H1 (cell line): ENCODE measurements at places on chromosomes 12 and 14. TPM values are rescaled to one million over a fixed set of nuclear protein-coding genes. Genes with fewer than 3 reads are reported as not detected.

The RNASE7 gene
- polyA plus RNA-seq = not detected in 2 replicates

The GPR162 gene
- polyA plus RNA-seq = 7.3 and 9.5 TPM in 2 replicates

The RABGGTA gene
- 49.8 and 65.1 TPM in 2 replicates for polyA plus RNA-seq

The GLIPR1L1 gene
- 0.60 and 1.2 TPM in 2 replicates for polyA plus RNA-seq

The AQP5 gene
- polyA plus RNA-seq = 3.2 and 5.2 TPM in 2 replicates

GRCh38 chr12:63816031-63816430 lies 28.5 kb upstream of the SRGAP1 start:
- H3K27ac ChIP-seq = no peak overlapping the region
- DNase-seq = no peak
- no peaks in the 10 kb centered on the region for H3K36me3 ChIP-seq
- no peaks in the 10 kb centered on the region for H3K4me1 ChIP-seq
- no peaks in the 10 kb centered on the region for H3K27me3 ChIP-seq

GRCh38 chr14:55572578-55572977 lies 7.4 kb upstream of the KTN1 start:
- H3K4me1 ChIP-seq = no peaks in the 10 kb centered on the region
- DNase-seq = no peak
- H3K27me3 ChIP-seq = no peaks in the 10 kb centered on the region

- peak overlapping the region; percentile 97 for H3K4me3 ChIP-seq
- no peak overlapping the region for H3K27ac ChIP-seq
- no peaks in the 10 kb centered on the region for H3K36me3 ChIP-seq
- H3K4me1 ChIP-seq = peaks cover 4% of the 10 kb centered on the region; the same call in 1 of the 2 replicates
Observed at GRCh38 chr14:32079264-32079663, 2.2 kb downstream of the ARHGAP5 start.

DNA sequence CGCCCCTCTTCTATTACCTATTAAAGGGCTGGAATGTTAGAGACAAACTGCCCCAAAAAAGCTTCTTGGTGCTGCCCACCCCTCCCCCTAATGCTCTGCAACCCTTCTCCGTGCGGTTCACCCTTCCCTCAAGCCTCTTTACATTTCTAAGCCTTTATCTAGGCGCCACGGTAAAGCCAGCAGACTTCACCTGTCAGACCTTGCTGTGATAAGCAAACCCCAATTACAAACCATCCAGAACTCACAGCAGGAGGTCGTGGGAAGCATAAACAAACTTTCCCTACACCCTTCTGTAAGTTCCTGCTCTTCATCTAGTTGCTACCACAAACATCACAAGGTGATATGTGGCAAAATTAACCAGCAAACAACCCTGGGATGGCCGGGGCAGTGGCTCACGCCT lies 56.8 kb downstream of the MOK start:
- no peak overlapping the region for H3K27ac ChIP-seq
- H3K27me3 ChIP-seq = peaks cover 22% of the 10 kb centered on the region; the same call in 1 of the 2 replicates
- no peak for DNase-seq
- peaks cover 3% of the 10 kb centered on the region; the same call in 1 of the 2 replicates for H3K4me1 ChIP-seq

- H3K4me3 ChIP-seq = no peak overlapping the region
- no peaks in the 10 kb centered on the region for H3K27me3 ChIP-seq
- H3K4me1 ChIP-seq = no peaks in the 10 kb centered on the region
- H3K27ac ChIP-seq = no peak overlapping the region
- H3K36me3 ChIP-seq = no peaks in the 10 kb centered on the region
Observed at GRCh38 chr14:29240066-29240465, 473.5 kb downstream of the FOXG1 start.

- no peak overlapping the region for H3K27ac ChIP-seq
- H3K4me3 ChIP-seq = no peak overlapping the region
- no peak for DNase-seq
- no peaks in the 10 kb centered on the region; the same call in 1 of the 2 replicates for H3K4me1 ChIP-seq
- H3K36me3 ChIP-seq = no peaks in the 10 kb centered on the region
Observed at GRCh38 chr12:27965411-27965810, 7.1 kb downstream of the PTHLH start.
